ENCODE measurements at places on chromosomes 7 and 10.

GRCh38 chr7:45968856-45969541 is 47.9 kb upstream of the IGFBP3 start:
- no peak for DNase-seq

DNA sequence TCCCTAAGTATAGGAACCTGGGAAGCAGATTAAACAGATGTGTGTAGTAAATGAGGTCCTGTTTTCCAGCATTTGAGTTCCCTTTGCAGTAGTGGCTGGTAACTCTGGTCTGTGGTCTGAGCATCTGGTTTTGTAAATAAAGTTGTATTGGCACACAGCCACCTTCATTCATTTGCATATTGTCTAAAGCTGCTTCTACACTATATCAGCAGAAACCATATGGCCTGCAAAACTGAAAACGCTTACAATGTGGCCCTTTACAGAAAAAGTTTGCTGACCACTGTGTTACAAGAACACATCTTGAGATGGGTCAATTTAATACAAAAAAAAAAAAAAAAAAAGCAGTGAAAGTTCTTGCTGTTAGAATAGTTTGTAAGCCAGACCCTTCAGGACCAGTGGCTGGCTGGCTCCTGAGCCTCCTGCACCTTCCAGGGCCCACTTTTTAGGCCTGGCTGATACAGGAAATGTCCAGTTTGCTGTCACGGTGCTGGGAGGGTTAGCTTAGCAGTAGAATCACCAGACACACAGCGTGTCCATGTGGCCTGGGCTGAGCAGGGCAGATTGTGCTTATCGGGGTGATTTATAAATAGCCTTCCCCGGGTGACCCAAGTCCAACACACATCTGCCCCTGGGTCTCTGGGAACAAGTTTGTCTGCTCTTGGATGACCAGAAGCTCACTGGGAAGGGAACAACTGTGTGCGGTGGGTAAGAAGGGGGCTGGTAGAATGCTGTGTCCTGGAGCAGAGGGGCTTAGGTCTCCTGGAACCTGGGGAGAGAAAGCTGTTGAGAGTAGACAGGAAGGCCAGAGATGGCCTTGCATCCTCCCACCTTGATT is 1.4 kb downstream of the C10orf71 start:
- DNase-seq: no peak

- no peak for DNase-seq
Observed at GRCh38 chr10:108620821-108621534, 1302.3 kb downstream of the XPNPEP1 start.

GRCh38 chr10:102744374-102745051 is 765 bp downstream of the WBP1L start:
- no peak for DNase-seq

DNA sequence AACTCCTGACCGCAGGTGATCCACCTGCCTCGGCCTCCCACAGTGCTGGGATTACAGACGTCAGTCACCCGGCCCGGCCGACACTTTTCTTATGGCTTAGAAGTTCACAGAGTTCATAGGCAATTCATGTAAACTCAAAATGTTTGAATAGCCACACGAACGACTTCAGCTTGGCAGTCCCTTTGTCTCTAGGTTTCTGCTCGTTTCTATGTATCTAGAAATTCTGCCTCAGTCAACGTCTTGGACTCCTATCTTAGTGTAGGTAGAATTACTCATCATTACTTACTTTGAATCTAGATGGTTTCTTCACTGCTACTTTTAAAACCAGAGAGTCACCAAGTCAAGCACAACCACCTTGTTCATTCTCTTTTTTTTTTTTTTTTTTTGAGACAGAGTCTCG is 23.7 kb downstream of the ARL4A start:
- no peak for DNase-seq

GRCh38 chr7:67608806-67609205 is 612.2 kb downstream of the TYW1 start:
- DNase-seq: no peak

DNA sequence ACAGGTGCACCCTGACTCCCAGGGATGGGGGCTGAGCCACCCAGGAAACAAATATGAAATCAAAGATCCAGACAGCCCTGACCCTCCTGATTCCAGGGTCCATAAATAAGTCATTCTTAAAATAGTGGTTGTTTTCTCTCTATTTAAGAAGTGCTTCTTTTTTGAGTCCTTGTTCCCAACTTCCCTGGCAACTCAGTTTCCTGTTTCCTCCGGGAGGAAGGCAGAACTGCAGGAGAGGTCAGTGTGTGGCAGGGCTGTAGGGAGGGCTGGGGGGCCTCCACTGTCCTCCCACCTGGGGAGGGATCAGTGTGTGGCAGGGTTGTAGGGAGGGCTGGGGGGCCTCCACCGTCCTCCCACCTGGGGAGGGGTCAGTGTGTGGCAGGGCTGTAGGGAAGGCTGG is 88.7 kb upstream of the PDGFA start:
- no peak for DNase-seq

DNA sequence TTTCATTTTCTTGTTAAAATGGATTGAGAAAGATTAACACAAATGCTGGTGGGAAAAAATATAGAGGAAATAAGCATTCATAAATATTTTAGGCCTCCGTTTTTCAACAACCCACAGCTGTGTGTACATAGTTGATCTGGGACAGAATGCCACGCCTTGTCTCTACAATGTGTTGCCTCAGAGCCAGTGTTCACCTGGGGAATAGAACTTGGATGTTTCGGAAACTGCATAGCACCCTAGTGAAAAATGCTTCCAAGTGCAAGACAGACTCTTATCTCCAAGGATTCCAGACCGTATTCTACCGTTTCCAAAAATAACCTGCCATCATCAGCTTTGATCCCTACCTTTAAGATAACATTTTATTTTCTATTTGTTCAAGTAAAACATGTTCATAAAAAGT is 260.9 kb downstream of the SDK1 start:
- DNase-seq: no peak

- DNase-seq: no peak
Observed at GRCh38 chr7:155342313-155342712, 44.6 kb downstream of the INSIG1 start.

DNA sequence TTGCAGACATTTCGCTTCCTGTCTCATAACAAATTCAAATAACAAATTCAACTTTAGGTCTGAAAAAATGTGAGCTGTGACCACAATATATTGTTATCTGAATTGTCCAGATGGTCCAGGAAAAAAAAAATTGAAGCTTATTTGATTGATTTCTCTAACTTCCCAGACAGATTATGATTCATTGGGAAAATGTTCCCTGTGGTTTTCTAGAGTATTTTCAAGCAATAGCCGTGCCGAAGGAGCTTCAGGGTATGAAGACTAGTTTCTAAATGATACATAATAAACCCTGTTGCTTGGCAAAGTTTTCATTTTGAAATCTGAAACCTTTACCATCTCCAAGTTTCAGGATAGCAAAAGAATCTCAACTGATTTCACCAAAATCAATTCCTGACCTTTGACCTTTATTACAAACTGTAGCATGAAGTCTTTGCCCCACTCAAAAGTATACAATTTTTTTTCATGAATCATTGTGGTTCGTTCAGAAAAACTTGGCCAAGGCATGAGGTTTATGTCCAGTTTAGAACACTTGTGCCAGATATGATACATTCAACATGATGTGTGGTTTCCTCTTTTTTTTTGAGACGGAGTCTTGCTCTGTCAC is 109.9 kb downstream of the JCAD start:
- DNase-seq: no peak

- DNase-seq: no peak
Observed at GRCh38 chr10:71742301-71743088, 22.9 kb upstream of the C10orf105 start.

GRCh38 chr7:151436446-151437158 is 3.3 kb downstream of the CRYGN start:
- DNase-seq: no peak

GRCh38 chr7:22488643-22489462 is 11.1 kb downstream of the STEAP1B start:
- DNase-seq: peak; percentile 54

DNA sequence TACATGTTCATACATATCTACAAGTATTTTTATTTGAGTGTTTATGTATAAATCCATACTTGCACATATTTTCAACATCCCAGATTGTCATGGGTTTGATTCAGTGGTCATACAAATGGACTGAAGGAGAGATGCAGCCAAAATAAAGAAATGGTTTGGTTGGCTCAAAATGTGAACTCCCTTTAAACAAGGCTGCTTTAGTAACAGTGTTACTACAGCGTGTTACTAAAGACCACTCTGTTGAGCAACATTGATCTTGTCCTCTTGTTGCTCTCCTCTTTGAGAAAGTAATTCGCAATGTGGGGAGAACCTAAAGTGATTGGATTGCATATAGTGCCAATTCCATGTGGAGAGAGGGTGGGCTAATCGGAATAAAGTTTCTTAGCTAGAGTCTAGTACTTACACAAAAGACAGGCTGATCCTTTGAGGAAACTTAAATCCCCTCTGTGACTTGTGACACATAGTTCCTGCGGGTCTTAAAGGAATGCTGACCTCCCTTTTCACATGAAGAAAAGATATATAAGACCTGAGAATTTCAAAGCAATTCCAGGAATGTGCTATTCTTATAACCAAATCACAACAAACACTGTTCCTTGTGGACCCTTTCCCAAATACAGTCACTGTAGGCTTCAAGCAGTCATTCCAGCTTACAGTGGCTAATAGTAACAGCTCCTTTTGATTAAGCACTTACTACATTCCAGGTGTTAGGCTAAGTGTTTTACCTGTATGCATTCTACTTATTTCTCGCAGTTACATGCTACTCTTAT is 144.3 kb downstream of the FZD1 start:
- DNase-seq: no peak

DNA sequence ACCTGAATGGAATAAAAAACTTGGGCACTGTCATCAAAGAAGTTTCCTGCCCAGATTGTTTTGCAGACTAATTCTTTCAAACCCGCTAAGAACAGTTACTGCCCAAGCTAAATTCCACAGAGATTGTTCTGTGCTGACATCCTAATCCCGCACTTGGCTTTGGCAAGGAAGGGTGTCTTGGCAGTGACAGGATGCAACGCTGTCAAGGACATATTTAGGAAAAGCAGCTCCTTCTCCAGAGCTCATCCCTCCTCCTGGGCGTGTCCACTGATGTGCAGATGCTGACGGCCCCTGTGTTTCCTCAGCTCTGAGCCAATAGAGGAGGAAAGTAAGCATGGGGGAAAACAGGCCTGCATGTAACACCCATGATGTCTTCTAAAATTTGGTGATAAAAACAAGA is 74.2 kb downstream of the EEPD1 start:
- DNase-seq: no peak

- no peak for DNase-seq
Observed at GRCh38 chr7:83366629-83367028, 203.9 kb upstream of the PCLO start.

- DNase-seq: no peak
Observed at GRCh38 chr10:70130878-70131559, 1.6 kb downstream of the AIFM2 start.

DNA sequence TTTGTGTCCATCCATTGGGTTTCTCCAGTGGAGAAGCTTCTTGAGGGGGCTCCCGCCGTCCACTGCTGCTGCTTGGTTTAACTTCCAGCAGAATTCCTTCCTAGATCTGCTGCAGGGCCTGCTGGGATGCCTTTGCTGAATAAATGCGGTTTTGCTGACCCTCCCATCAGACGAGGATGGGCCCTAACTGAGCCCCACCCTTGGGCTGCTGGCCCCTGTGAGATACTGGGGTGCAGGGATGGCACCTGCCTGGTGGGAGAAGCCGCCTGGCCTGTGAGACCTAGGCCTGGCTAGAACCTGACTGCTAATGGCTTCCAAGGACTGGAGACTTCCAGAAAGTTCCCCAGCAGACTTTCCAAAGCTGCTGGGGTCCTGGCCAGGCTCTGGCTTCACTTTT is 43.8 kb downstream of the ZNF467 start:
- DNase-seq: no peak

DNA sequence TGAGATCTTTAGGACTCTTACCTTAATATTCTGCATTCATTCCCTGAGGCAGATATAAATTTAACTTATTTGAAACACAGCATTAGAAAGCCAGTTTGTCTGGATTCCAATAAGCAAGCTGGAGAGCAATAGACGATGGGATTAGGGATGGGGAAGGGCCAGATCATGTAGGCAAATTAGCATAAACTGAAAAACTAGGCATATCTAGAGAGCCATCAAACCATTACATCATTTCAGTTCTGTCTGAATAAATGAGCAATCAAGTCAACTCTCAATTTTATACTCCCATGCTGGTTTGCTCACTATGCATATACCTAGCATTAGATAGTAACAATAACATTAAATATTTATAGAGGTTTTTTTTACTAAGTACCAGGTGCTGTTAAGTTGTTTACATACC is 583.6 kb upstream of the LRRN3 start:
- no peak for DNase-seq

- DNase-seq: no peak
Observed at GRCh38 chr7:91655656-91656055, 224.8 kb downstream of the MTERF1 start.

- DNase-seq: no peak
Observed at GRCh38 chr7:37942934-37943610, 22.6 kb downstream of the EPDR1 start.

DNA sequence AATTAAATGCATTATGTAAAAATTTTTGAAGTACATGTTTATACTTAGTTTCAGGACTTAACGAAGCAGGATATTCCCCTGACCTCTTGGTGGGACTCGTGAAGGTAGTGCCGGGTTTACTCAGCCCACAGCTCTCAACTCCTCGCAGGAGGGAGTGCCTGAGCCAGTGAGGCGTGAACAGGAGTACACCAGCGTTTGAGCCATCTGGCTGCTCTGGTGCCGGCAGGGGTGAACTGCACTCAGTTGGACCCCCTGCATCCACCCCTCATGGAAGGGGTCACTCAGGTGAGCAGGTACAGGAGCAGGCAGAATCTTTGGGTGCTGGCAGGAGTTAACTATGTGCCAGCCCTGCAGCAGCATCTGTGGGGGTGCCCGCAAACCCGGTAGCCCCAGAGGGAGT is 625.1 kb upstream of the PCDH15 start:
- no peak for DNase-seq

DNA sequence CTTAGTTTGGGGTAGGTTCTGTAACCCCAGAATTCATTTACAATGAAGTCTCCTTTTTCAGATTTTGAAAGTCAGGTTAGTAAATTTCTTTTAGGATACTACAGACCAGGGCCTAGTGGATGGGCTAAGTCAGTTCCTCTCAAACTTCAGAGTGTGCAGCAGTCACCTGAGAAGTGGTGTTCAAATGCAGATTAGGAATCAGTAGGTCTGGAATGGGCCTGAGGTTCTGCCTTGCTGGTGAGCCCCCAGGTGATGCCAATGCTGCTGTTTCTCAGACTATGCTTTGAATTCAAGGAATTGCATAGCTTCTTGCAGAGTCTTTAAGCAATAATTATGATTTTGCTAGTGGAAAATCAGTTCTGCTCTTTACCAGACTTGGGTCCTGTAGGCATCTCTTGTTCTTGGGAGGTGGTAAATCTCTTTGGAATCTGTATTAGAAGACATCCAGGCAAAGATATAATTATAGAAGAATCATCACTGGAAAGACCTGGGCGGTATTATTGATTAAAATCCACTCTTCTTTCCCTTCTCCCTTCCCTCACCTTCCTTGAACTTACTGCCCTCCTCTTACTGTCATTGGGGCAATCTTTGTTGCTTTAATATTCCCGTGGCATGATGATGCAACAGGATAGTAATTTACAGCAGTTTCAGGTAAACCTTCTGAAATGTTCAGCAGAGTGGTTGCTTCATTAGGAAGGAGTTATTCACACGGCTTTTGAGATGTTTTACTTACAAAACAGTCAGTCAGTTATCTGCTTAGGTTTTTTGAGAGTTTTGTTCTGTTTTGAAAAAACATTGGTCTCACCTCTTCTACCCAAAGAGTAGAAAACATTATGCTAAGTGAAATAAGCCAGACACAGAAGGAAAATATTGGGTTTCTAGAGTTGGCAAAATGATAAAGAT is 87.2 kb downstream of the NRF1 start:
- DNase-seq: no peak

- no peak for DNase-seq
Observed at GRCh38 chr10:42304341-42304740, 334.0 kb downstream of the ZNF33B start.

- no peak for DNase-seq
Observed at GRCh38 chr7:114981323-114981722, 59.4 kb downstream of the MDFIC start.

Measured in activated gamma-delta T cell treated with Interleukin-2 at 50 U/mL for 16 hours (primary cell).